SK-N-SH (cell line): ENCODE measurements at places on chromosomes 2 and 18. TPM values are rescaled to one million over a fixed set of nuclear protein-coding genes. Genes with fewer than 3 reads are reported as not detected.

Gene RFX8
- polyA plus RNA-seq: 0.07 and 0.11 TPM in 2 replicates

Gene GRB14
- polyA plus RNA-seq: 3.9 and 6.4 TPM in 2 replicates

Gene PAPOLG
- polyA plus RNA-seq: 2.1 and 3.4 TPM in 2 replicates

Gene CFAP221
- polyA plus RNA-seq: 0.12 and 0.15 TPM in 2 replicates

Gene C2orf78
- polyA plus RNA-seq: 0.02 and 0.06 TPM in 2 replicates

Gene TRIM43
- polyA plus RNA-seq: 0.23 and 0.39 TPM in 2 replicates

Gene LAMA3
- polyA plus RNA-seq: 3.5 and 3.8 TPM in 2 replicates

Gene GCA
- 12.2 and 16.3 TPM in 2 replicates for polyA plus RNA-seq

- DNase-seq: no peak
Observed at GRCh38 chr2:68762665-68763064, 28.1 kb downstream of the ARHGAP25 start.

- DNase-seq: peak; percentile 93
Observed at GRCh38 chr18:59268721-59269562, 4.3 kb downstream of the RAX start.

GRCh38 chr2:173999272-173999671 lies 34.1 kb upstream of the SP3 start:
- no peak for DNase-seq

- no peak for DNase-seq
Observed at GRCh38 chr2:190547886-190548285, 13.4 kb upstream of the NEMP2 start.

DNA sequence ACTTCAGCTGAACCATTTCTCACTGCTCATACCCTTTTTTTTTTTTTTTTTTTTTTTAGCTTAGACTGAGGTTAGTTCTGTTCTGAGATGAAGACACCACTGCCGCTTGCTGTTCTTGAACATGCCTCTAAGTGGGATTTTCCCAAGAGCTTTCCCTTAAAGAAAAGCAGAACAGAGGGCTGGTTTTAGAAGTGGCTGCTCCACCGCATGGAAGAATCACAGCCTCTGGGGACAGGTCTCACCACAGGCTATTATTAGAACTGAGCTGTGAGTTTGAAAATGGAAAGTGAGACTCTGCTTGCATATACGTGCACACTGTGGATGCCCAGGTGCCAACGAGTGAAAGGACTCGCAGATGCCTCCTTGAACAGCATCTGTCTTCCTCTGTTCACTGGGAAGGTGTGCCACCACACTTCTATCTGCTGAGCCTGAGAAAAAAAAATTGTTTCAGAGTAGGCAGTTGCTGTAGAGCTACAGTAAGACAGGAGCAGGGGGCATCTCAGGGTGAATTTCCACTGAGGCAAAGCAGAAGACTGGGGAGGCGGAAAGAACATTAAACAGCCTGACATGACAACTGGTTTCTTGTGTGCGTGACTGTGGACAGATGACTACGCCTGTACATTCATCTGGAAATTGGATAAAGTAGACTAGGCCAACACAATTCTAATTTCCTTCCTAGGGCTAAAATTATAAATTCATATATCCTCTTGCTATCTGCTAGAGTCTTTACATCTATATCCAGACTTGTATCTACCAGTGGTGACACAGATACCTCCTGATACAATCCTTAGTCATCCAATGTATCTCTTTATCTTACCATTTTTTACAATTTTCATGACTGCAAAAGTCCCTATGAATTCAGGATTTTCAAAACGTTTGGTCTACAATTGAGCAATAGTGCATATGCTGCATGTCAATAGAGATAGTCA lies 1045.7 kb upstream of the CELF4 start:
- no peak for DNase-seq
